ENCODE measurements at places on chromosomes 5 and 9.

DNA sequence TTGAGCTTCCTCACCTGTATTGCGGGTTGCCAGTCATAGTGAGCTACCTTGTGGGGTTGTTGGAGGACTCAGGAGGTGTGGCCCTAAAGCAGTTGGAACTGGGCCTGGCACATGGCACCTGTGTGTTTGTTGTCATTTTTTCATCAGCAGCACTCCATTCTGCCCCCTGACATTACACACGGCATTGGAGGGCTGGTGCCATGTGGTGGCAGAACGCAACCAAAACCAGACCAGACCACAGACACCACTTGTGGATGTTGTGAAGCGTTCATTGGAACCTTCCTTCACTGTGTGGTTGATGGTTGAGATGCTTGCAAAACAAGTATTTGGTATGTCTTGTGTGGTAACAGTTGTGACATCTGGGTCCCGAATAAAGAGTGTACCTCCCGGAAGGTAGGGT is 113.2 kb upstream of the ERCC6L2 start:
- DNase-seq: no peak

DNA sequence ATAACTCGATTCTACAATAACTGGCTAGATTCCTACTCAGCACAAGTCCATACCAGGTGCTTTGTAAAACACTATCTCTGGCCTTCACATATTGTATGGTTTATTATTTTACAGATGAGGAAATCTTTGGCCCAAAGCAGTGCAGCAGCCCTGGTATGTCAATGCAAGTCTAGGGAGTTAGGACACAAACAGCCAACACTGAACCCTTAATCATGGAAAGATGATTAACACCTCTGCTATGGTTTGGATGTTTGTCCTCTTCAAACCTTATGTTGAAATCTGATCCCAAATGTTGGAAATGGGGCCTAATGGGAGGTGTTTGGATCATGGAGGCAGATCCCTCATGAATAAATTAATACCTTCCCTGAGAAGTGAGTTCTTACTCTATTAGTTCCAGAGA is 76.6 kb downstream of the MAPKAP1 start:
- DNase-seq: no peak

- DNase-seq: no peak
Measured at GRCh38 chr9:73183917-73184861, 32.5 kb downstream of the ANXA1 start.

- no peak for DNase-seq
Measured at GRCh38 chr5:41763574-41763973, 106.7 kb downstream of the OXCT1 start.

DNA sequence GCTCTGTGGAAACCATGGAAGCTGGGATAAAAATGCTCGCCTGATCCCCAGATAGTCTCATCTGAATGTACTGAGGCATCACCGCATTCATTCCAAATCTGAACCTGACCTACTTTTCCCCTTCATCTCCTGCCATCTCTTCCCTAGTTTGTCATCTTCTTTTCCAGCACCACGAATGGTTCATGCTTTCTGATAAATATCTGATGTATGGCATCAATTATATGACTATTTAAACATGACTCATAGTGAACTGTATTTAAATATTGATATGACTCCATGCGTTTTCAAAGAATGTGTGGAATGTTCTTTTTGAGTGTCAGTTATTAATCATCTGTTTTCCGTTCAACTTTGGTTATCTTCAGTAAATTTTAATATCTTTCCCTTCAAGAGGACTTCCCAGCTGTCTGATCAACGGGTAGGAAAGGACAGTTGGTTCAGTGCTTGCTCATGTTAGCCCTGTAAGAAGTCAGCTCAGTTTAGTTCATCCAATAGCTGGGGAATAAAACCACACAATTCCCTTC is 21.1 kb downstream of the BASP1 start:
- no peak for DNase-seq

DNA sequence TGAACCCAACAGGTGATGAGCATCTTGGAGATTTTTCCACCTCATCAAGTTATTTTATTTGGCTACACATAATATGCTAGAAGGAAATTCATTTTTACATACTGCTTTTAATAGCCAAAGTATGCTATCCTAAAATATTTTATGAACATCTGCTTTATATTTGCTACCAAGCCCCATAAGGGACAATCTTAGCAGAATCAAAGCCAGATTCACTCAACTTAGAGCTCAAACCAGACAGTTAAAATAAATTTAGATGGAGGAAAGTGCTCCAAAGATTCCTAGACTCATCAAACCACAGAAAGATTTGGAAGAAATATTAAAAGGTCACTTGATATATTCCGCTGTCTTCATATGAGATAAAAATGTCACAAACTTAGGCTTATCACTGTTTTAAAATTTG is 637.1 kb upstream of the CCNG1 start:
- DNase-seq: no peak

- DNase-seq: no peak
Measured at GRCh38 chr9:71681104-71681707, 87.1 kb downstream of the CEMIP2 start.

DNA sequence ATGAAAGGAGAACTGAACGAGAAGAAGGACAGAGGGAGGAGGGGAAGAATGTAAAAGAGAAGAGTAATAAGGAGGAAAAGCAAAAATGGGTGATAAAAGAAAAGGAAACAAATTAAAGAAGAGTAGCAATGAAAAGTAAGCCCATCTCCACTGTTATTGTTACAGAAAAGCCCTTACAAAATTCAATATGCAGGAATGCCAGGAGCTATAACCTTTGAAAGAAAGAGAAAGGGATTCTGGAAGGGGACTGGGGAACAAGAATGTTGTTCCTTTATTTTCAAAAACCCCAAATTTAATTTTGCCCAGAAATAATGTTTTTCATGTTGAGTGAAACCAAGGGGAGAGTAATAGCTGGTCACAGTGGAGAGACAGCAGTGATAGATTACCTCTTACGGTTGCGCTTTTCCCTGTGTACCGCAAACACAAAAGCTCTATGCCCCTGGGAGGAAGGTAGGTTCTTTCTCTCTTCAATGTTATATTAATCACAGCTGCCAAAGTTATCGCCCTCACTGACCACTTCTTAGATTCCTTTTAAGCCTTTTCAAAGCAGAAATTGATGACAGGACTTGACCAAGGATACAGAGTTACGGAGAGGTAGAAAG is 86.7 kb downstream of the BRINP1 start:
- no peak for DNase-seq

Measured in AG04449 (cell line).